ENCODE measurements at places on chromosomes 3 and 15. TPM values are rescaled to one million over a fixed set of nuclear protein-coding genes. Genes with fewer than 3 reads are reported as not detected.
A peak's percentile ranks its signal among the peaks of the same experiment; 100 is the strongest.

- no peak for DNase-seq
Observed at GRCh38 chr3:56825567-56826438, 24.1 kb upstream of the ARHGEF3 start.

- DNase-seq, result peak; percentile 80
Observed at GRCh38 chr15:62782071-62782841, 260.3 kb upstream of the TPM1 start.

Gene IL1RAP
- 6.8 TPM for total RNA-seq

Gene AHSG
- total RNA-seq, result not detected

Gene MYZAP
- total RNA-seq, result 869 TPM
